ENCODE measurements at places on chromosomes 16 and 17. TPM values are rescaled to one million over a fixed set of nuclear protein-coding genes. Genes with fewer than 3 reads are reported as not detected.

DNA sequence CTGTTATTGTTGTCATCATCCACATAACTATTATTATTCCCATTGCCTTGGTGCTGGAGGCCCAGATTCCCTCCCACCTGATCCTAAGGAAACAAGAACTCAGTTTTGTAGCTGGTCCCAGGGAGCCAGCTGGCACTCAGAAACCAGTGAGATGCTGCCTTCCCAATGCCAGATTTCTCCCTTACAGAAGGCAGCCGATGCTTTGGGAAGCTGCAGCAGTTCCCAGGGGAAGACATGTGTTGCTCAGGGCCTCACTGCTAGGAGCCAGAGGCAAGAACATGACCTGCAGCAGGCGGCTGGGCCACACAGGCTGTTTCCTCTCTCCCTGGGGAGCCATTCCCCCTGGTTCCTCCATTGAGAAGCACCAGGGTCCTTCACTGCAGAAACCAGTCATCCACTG lies 59.9 kb upstream of the GRIN2A start:
- DNase-seq = no peak

Gene CORO1A
- 10.8 TPM for total RNA-seq

DNA sequence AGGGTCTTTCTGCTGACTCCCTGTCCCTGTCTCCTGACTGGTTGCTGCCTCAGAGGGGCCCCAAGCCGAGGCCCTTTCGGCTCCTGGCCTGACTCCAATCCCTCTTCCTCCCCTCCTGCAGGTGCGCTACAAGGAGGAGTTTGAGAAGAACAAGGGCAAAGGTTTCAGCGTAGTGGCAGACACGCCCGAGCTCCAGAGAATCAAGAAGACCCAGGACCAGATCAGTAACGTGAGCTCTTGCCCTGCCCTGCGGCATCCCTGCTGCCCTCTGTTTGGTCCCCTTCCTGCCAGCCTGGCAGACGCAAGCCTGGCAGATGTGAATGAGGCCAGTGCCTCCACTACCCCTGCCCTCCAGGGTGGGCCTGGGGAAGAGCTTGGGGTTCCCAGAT lies 27.1 kb upstream of the LASP1NB start:
- DNase-seq = no peak

DNA sequence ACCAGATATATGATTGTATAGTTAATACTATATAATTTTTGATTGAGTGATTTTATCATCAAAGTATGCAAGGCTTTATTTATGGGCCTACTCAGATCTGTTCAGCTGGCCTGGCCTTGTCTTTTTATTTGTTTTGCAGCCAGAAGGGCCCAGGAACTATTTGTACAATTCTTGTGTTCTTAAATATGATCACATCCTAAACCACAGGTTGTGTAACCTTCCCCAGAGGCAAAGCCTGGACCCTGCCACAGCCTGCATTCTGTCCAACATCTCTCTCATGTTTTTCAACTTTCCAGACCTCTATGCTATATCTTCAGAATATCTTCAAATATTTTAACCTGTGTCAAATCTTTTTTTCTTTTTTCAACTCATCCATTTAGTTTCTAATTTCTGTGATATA lies 410.4 kb upstream of the MON1B start:
- DNase-seq = no peak

GRCh38 chr17:40290629-40291280 lies 3.1 kb downstream of the CDC6 start:
- DNase-seq = peak; percentile 64
